WTC11 (cell line): ENCODE measurements at places on chromosomes 7 and 10. TPM values are rescaled to one million over a fixed set of nuclear protein-coding genes. Genes with fewer than 3 reads are reported as not detected.

Gene OR2A12
- total RNA-seq = not detected in 3 replicates

Gene HNRNPF
- 318 to 358 TPM (median 326 TPM) in 3 replicates for total RNA-seq

Gene OPALIN
- total RNA-seq = 0.04 TPM in 1 of 3 replicates, not detected in the others

Gene GPNMB
- 0.57 to 1.7 TPM (median 1.1 TPM) in 3 replicates for total RNA-seq

Gene SLC29A3
- total RNA-seq = 9.2 to 11.1 TPM (median 11.0 TPM) in 3 replicates

Gene SPACDR
- total RNA-seq = 0.33 to 0.48 TPM (median 0.39 TPM) in 3 replicates

GRCh38 chr7:45070254-45070642, 18.5 kb downstream of the NACAD start:
- DNase-seq = no peak

DNA sequence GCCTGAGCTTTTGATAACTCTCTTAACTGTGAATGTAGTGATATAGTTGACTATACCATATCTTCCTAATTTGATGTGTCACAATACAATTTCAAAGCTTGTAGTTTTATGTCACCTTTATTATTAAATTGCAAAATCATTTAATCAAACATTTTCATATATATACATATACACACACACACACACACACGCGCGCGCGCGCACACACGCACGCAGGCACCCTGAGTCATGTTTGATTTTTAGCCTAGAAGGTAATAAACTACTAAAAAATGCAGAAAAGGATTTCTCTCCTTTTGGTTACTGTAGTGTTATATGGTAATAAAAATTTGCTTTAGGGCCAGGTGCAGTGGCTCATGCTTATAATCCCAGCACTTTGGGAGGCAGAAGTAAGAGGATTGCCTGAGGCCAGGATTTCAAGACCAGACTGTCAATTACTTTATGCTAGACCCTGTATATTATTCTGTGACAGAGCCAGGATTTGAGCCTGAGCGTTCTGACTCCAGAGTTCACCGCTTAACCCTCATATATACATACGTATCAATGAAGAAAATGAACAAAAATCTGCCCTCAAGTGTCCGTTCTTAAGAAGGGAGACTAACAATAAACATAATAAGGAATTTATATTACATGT, 89.6 kb downstream of the PODXL start:
- no peak for DNase-seq

GRCh38 chr10:31974434-31975124, 45.9 kb upstream of the ARHGAP12 start:
- DNase-seq = no peak

DNA sequence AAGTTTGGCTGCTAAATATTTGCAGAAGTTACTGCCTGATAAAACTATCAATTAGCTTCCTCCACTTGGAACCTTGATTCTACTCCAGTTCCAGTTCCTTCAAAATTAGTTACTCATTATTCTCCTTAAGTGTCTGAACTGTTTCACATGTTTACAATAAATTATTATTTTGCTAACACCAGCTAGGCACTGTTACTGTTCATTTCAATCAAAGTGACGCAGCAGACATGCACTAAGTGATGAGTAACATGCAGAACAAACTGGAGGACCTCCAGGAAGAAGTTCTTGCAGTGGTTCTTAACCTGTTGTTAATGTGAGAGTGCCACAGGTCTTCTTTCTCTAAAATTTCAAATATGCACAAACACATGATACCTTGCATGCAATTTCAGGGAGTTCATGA, 491.8 kb upstream of the SEMA3A start:
- DNase-seq = no peak

GRCh38 chr7:44537442-44537841, 3.7 kb downstream of the NPC1L1 start:
- no peak for DNase-seq

- DNase-seq = no peak
These were observed 148.5 kb downstream of the POLR1F start for GRCh38 chr7:19560111-19560883.

GRCh38 chr10:113129117-113129516, 179.1 kb downstream of the TCF7L2 start:
- no peak for DNase-seq

DNA sequence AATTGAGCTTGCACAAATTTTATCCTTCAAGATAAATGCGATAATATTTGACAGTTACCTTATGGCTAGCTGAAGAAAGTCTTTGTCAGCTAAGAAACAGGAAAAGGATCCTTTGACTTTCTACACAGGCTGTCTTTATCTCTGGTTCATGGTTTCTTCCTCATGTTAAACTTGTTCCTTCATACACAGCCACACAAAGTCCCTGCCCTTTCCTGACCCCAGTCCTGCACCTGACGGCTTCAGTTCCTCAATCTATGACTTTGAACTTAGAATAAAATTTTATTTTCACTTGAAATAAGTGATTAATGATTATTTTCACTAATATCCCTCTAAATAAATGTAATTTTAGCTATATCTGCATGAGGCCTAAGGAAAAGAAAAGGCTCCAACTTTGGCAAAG, 77.8 kb upstream of the PRSS1 start:
- no peak for DNase-seq

DNA sequence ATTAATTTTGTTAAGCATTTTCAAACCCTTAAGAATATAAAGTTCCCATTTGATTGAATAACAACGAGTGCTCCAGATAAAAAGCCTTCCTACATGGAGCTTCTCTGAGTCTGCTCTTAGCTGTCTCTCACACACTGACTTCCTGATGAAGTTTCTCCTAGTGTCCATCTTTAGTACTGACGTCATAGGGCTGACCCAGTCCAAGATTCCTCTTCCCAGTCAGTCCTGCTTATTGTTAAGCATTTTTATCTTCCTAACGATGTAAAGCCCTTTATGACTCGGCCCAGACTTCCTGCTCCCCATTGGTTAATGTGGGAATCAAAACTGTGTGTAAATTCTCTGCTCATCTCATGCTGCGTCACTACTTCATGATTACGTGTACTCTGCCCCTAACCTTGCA, 398.8 kb downstream of the TFEC start:
- no peak for DNase-seq

DNA sequence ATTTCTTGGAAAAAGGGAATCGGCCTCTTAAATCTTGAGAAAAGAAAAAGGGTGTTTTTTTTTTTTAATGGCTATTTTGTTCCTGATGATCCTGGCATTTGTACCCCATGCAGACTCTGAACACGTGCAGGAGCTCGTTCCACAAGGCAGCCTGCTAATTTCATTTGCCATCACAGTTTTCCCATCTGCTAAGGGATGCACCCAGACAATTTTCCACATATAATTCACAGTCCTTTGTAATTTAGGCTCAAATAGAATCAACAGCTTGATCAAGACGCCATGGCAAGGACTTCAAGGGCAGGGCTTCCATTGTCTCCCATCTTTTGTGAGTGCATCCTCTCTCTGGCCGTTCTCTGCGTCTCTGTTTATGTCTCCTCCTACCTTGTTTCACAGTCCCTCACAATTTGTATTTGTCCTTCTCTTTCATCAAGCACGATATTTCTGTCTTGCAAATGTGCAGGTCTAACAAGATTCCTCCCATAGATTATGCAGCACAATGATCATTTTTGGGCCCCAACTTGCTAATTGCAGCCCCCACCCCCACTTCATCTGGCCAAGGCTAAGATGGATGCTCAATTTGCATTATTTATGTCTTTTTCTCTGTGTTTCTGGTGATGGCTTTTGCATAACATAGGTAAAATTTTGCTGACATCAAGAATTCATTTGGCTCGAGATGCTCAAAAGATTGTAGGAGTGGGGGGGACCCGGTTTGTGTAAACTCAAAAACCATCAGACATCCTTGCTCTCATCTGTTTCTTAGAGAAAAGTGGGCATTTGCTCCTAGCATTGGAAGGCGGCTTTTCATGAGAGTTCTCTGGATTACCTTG, 356.0 kb upstream of the NPVF start:
- DNase-seq = no peak

DNA sequence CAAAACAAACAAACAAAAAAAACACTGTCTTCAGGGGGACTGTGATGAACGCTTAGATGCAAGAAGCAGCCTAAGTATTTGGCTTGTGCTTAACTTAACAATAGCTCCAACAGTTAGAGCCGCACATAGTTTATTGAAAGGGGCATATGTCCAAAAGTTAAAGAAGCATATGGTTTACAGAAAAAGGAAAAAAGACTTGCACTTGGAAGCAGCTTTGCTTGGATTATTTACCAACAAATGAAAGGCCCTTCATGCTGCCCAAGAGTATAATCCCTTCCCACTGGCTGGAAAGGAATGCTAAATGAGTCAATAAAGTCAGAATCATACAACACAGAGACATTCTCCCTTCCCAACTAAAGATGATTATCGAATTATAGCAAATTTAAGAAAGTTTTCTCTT, 77.9 kb downstream of the GLI3 start:
- no peak for DNase-seq

DNA sequence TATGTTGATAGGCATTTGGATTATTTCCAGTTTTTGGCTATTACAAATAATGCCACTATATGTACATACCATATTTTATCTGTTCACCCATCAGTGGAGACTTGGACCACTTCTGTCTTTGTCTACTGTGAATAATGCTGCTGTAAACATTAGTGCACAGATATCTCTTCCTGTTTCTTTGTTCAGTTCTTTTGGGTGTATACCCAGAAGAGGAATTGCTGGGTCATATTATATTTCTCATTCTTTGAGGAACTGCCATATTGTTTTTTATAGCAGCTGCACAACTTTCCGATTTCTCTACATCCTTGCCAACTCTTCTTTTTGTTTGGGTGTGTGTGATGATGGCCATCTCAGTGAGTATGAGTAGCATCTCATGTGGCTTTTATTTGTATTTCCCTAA, 218.0 kb downstream of the LRMDA start:
- no peak for DNase-seq

DNA sequence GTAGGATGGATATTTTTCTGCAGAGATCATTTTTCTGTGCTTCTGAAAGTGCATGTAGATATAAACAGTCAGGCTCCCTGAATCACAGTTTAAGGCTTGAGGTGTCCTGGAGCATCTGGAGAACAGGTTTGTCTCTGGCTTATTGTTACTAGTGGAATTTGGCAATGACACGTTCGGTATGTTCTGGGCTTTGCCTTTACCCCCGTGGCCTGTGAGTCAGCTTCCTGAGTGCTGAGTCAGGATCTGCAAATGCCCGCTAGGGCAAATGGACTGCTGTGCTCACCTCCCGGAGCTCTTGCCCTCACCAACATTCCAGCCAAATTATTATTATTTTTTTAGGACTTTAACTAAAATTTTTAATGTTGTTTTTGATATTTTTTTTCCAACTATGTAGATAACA, 192.5 kb upstream of the PRSS1 start:
- DNase-seq = peak; percentile 36
